ENCODE measurements at places on chromosomes 6 and 20.

- no peak for DNase-seq
Observed at GRCh38 chr6:133247581-133247980, 6.4 kb downstream of the EYA4 start.

DNA sequence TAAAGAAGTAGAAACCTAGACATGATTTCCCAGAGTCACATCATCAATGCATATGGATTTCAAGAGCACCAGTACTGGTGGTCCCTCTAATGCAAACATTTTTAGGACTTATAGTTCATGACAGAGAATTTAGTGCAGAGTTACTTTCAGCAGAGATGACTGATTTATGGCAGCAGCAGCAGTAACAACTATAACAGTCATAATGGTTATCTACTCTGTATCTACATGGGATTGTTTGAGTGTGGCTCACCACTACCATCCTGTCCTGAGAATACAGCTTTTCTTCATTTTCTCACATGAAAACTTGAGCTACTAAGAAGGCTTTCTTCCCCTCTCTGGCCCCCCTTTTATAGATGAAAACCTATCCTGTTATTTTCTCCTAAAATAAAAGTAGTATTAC lies 128.5 kb upstream of the ENPP5 start:
- DNase-seq: no peak

- DNase-seq: no peak
Observed at GRCh38 chr6:2558098-2558680, 192.5 kb downstream of the MYLK4 start.

- peak; percentile 51 for DNase-seq
Observed at GRCh38 chr20:58173930-58174707, 54.3 kb downstream of the ANKRD60 start.

DNA sequence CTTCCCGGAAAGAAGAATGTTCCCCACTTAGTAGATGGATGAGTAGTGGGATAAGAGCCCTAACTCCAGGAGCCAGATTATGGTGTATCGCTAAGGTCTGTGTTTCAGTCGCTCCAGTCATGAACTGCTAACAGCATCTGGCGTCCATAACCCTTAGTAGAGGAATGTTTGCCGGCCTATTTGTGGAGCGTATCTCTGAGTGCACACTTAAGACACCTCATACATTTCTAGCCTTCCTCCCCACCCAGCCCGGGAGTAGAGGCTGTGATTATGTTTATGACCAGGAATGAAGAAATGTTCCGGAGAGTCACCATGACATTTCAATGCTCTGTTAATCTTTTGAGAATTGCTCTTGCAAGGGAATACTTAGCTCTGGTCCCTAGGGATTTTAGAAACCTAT lies 251.1 kb upstream of the SOX4 start:
- DNase-seq: no peak

- no peak for DNase-seq
Observed at GRCh38 chr20:39067526-39068216, 105.5 kb downstream of the DHX35 start.

DNA sequence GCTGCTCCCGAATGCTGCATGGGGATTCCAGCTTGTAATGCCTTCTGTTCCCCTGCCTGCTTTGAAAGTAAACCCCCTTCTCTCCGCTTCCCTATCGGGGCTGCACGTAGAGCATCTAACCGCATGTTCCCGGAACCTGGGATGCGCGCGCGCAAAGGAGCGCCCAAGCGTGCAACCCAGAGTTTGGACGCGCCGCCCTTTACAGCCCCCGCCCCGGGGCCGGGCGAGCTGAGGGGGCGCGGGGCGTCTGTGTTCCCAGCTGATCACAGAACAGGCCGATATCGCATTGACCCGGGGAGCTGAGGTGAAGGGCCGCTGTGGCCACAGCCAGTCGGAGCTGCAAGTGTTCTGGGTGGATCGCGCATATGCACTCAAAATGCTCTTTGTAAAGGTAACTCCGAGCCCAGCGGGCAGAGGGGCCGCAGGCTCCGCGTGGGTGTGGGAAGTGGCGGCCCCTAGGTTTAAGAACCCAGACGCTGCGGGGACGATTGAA lies 1.4 kb downstream of the LAMP5 start:
- no peak for DNase-seq

DNA sequence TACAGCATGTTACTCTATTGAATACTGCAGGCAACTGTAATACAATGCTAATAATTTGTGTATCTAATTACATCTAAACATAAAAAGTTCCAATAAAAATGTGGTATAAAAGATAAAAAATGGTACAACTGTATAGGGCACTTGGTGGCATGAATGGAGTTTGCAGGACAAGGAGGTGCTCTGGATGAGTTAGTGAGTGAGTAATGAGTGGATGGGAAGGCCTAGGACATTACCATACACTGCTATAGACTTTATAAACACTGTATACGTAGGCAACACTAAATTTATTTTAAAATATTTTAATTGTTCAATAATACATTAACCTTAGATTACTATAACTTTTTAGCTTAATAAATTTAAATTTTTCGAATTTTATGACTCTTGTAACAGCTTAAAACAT lies 579.6 kb upstream of the MAN1A1 start:
- DNase-seq: no peak

- no peak for DNase-seq
Observed at GRCh38 chr6:7916959-7917358, 6.4 kb upstream of the TXNDC5 start.

DNA sequence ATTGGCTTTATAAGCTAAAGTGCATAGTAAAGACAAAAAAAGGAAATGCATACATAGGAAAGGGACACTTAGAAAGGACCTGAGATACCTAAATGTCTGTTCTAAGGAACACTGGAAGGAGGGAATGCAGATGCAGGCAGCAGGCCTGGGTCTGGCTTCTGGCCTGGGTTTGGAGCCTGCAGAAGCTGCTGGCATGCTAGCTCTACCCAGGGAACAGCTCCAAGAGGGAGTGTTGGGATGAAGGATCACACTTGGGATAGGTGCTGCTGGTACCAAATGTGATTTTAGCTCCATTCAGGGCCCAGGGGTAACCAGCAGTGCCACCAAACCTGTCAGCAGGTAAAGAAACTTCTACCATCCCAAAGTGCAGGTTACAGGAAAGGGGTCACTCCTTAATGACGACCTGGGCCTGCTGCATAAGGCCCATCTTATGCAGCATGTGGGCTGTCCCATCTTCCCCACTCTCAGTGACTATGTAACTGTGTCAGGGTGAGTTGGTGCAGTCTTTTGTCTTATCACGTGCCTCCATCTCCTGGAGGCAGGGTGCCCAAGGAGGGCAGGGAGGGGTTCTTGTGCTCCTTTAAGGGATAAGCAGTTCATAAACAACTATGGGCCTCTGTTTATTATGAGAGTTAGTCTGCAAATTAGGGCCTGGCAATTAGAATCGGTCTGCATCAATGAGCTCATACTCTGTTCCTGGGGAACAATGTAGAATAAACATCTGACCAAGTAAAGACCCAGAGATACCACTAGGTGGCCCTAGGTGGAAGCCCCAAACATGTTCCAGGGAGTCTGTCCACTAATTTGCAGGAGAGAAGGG lies 26.9 kb downstream of the DDX27 start:
- peak; percentile 36 for DNase-seq

DNA sequence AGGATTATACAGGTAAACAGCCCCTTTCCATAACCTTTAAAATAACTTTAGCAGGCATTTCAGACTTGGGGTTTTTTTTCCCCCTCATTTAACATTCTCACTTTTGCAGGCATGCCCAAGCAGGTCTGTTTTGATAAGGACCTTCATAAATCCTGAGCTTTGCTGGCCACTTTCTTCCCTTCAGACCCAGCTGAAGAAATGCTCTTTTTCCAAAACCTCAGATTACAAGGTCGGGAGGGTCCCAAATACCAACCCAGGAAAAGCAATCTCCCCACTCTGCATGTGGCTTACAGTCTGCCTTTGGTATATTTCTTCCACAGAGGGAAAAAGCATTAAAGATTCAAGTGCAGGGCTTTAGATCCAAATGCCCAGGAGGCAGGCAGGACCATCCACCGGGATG lies 6.8 kb downstream of the NFATC2 start:
- DNase-seq: no peak

DNA sequence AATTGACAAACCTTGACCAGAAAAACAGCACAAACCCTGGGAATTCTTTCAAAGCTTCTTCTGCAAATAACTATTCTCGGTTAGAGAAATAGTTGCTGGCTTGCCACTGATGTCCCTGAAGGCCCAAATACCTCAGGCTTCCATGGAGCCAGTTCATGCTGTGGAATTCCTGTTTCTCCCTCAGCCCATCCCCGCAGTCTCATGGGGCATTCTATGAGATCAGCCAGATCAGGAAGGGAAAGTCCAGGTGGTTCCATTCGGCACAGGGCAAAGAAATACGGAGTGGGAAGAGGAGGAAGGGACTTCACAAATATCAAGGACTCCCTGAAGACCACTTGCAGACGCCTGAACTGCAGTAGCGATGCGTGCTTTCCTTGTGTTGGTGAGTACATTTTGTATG lies 63.3 kb downstream of the MYLK4 start:
- no peak for DNase-seq

DNA sequence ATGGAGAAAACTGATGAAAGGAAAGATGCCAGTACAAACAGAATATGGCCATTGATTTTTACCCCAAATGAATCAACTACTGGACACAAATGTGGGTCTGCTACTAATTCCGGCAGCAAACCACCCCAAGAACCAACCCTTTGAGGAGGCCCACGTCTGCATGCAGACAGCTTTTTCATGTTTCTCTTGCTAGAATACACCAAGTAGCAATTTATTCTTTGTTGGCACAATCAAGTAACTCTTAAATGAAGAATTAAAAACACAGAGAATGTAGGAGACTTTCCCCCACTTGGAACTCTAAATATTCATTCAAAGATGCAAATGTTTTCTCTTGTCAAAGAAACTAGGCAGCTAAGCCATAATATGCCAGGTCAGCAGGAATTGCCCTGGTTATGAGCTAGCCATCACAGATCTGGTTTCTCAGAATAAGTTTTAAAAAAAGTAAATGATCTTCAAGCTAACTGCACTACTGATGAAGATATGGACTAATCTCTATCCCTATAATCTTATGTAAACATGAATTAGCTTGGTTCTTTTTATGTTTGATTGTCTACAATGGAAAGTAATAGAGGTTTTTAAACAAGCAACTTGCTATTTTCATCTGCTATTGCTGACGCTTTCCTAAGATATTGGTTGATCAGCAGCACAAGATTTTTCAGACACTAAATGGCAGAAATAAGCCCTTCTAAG lies 163.1 kb upstream of the THEMIS start:
- DNase-seq: no peak

DNA sequence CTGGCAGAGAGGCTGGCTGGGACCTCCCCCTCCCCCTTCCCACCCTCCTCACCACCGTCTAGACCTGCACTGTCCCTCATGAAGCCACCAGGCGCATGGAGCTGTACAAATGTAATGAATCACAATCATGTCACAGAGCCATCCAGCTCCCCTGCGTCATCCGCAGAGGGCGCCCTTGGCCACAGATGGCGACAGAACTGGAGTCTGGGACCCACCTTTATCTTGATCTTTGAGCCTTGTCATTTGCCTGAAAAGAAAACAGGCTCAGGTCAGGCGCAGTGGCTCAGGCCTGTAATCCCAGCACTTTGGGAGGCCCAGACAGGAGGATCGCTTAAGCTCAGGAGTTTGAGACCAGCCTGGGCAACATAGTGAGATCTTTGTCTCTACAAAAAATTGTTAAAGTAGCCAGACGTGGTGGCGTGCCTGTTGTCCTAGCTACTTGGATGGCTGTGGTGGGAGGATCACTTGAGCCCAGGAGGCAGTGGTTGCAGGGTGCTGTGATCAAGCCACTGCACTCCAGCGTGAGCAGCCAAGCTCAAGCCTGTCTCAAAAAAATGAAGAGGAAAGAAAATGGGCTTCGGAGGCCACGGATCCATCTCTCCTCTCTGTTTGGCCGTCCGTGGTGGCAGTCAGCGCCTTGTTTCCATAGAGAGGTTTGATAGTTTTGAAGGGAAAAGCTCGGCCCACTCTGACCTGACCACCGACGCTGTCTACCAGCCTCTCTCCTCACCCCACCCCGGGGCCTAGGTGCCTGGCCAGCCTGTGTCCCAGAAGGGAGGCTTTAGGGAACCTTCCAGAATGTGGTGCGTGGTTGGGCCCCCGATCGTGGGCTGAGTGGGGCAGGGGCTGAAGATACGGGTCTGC lies 6.2 kb downstream of the COL9A3 start:
- DNase-seq: no peak

GRCh38 chr6:167839755-167840154 lies 13.0 kb downstream of the AFDN start:
- no peak for DNase-seq

GRCh38 chr6:93453956-93454355 lies 34.6 kb upstream of the EPHA7 start:
- DNase-seq: no peak

DNA sequence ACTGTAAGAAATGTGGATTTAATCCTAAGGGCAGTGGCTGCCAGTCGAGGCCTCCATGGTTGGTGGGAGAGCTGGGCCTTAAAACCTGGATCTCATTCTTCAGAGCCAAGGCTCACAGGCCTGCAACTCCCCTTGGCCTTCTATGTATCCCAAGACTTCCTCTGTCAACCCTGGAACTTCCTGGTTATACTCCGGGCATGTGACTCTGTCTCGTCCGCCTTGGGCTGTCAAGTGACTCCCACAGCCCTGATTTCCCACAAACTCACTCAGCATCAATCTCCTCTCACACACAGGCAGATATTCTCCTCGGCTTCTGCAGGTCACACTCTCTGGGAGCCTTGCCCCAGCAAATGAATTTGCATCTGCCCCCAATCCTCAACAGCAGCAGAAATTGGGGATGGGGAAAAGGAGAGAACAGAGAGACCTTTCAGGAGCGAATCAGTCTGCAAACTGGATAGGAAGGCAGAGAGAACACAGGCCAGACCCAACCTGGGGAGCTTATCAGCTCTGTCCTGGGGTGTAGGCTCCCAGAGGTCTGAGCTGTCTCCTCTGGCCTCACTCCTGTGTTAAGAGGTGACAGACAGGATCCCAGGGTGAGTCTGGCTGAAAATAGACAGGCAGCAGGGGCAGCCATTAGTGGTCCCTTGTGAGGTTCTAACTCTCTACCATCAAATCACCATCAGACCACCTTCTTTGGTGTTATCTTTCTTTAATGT lies 30.4 kb upstream of the PREX1 start:
- DNase-seq: no peak

DNA sequence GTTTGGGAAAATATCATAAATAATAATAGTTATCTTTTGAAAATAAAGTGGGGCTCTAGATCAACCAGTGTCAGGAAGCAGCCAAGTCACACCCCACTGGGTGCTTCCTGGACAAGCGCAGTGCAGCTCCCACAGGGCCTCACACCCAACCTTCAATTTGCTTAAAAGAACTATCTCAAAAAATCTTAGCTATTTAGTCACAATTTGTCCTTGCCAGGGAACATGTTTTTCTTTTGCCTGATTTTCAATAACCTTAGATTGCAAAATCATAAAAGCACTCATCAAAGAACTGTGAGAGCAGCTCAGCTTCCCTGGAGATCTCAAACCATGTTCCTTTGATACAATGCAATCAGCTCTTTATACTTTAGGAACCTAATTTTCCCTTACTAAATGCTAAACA lies 1.6 kb upstream of the NCOA7 start:
- no peak for DNase-seq

DNA sequence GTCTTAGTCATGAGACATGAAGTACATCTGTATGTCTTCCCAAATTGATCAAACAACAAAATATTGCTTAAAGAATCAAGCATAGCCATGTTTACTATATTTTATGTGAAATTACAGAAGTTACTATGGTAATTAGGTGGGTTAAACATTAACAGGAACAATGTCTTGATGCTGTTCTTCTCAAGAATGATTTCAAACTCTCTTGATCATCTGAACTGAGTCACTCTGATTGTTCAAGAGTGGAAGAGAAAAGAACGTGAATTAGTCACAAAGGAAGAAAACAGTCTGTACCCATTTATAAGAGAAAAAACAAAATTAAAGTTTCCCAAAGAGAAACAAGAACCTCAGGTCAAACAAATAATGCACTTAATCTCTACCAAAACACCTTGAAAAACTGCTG lies 62.2 kb upstream of the NUP153 start:
- no peak for DNase-seq

GRCh38 chr6:27605401-27606342 lies 132.8 kb upstream of the ZNF184 start:
- DNase-seq: no peak

Data from muscle of back (tissue), 13 donors.